ENCODE measurements at places on chromosomes 16 and 17.

DNA sequence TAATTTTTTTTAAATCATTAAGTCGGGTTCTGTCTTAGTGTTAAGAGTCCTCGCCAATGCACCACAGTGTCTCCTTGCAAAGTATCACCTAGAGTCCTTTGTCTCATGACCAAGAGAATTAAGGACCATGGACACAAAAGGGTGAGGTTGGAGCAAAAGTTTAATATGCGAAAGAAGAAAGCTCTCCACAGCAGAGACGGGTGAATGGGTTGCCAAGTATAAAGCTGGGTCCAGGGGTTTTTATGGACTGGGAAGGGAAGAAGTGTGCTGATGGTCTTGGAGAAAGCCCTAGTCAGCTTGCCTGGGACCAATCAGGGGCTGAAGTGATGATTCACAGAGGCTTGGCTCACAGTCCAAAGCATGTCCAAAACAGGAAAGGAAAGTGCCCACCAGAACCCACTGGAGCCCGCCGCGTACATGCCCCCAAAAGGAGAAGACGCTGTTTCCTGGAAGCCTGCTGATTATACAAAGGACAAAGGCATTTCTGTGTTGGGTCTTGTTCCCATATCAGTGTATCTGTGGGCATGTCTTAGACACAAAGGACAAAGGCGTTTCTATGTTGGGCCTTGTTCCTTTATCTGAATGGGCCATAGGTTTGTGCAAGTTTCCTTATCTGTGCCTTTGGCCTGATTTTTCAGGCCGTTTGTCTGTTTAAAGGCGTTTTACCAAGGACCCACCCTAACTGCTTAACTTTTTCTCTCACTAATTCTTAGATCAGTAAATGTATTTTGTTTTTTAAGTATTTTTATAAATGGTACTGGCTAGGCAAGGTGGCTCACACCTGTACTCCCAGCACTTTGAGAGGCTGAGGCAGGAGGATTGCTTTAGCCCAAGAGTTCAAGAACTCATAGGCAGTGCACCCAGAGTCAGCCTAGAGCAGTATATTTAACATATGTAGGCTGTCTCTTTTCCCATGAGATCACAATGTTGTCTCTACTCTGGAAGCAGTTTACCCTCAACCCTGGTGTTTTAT, 28.7 kb upstream of the ATF7IP2 start:
- DNase-seq: no peak

DNA sequence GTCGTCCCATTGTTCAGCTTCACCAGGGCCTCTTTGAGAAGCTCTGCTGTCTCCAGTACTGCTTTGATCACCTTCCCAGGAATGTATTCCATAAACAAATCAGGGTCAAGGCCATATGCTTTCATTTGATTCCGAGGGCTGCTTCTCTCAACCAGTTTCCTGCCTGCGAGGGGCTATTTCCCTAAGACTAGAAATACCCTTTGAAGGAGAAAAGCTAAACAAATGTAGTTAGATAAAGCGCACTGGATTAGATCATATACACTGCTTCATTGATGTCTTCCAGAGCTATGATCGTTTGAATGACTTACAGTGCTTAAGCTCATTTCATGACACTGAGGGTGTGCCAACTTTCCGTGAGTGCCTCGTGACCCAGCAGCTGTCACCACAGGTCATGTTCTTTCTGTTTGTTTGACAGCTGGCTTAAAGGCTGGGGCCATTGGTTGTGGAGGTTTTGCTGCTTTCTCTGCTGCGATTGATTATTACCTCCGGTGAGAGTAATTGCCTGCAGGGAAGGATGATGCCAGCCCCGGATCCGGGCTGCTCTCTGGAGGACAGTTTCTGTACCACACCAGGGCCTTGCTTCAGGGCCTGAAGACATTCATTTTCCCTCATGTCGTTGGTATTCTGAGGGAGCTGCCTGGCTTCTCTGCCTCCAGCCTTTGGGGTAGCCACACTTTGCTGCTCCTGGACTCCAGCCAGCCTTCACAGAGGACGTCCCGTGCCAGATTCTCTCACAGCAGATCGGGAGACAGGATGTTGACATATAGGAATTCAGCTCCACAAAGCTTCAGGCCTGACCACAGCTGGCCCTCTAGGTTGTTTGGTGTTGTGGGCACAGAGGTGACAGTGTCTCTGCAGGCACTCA, 3.9 kb downstream of the TIMM22 start:
- no peak for DNase-seq

- no peak for DNase-seq
These were observed 132.4 kb upstream of the CHMP6 start for GRCh38 chr17:80859002-80859941.

DNA sequence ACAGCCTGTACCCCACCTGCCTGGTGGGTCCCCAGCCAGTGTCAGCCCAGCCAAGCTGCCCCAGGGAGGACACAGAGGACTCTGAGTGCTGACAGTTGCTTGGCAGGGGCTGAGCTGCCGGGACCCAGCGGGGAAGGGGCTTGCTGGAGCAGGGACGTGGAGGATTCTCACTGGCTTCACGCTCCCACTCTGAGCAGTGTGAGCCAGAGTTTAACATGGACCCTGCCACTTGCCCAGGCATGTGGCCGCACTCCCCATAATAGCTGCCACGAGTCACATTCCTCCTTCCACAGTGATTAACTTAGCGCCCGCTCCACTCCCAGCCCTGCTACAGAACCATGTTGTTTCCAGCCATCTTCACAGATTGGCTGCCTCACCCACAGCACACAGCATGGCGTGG, 31.2 kb downstream of the SREBF1 start:
- DNase-seq: no peak

DNA sequence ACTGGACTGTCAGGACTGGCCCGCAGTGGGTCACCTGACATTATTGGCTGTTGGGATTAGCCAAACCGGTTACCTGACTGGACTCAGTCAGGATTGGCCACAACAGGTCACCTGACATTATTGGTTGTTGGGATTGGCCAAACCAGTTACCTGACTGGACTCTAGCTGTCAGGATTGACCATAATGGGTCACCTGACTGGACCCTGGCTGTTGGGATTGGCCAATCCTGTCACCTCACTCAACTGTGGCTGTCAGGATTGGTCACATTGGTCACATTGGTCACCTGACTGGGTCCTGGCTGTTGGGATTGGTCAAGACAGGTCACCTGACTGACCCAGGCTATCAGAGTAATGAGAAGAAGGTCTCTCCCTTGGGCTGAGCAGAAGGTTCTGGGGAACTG, 207.7 kb upstream of the SDK2 start:
- DNase-seq: no peak

GRCh38 chr16:23496821-23497542, 13.3 kb downstream of the GGA2 start:
- DNase-seq: no peak

DNA sequence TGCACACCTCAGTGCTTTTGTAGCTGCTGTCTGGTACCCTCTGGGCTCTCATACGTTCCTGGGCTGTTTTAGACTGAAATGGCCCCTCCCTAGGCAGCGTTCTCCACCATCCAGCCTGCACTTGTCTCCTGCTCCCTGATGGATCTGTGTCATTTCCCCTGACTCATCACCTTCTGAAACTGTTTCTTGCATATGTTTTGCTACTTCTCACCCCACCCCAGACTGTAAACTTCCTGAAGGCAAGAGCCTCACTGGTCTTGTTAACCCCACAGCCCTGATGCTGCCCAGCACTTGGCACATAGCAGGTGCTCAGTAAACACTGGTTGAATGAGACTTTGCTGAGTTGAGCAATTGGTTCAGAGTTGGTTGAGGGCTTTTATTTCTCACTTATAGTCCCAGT, 78.7 kb downstream of the CRISPLD2 start:
- no peak for DNase-seq

DNA sequence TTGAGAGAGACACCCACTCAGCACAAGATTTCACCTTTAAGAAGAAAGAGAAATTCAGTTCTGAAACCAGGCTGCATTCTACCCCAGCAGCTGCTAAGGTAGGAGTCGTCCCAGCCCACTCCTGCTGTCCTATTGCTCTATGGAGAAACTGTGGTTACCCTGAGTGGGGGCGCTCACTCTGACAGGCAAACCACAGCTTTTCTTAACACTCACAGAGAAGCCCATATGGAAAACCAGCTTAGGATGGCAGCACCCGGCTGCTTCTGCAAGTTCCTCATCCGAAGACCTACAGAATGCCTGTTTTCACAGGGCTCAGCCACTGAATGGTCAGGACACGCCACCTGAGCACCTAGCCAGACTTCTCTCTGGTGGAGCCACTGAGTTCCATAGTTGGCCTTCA, 7.5 kb downstream of the ATP5PD start:
- DNase-seq: no peak

- no peak for DNase-seq
These were observed 110.2 kb upstream of the ZNF750 start for GRCh38 chr17:82949984-82950383.

- DNase-seq: no peak
These were observed 63.4 kb upstream of the CDH11 start for GRCh38 chr16:65185241-65185778.

DNA sequence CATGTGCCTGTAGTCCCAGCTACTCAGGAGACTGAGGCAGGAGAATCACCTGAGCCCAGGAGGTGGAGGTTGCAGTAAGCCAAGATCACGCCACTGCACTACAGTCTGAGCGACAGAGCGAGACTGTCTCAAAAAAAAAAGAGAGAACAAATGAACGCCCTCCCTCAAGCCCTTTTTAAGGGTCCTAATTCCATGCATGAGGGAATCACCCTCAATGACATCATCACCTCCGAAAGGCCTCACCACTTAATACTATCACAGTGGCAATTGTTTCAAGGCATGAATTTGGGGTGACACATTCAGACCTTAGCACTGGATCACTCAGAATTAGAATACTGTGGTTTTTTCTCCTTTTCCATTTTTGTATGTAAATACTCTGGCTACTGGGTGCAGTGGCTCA, 57.8 kb downstream of the CHD9NB start:
- DNase-seq: no peak

DNA sequence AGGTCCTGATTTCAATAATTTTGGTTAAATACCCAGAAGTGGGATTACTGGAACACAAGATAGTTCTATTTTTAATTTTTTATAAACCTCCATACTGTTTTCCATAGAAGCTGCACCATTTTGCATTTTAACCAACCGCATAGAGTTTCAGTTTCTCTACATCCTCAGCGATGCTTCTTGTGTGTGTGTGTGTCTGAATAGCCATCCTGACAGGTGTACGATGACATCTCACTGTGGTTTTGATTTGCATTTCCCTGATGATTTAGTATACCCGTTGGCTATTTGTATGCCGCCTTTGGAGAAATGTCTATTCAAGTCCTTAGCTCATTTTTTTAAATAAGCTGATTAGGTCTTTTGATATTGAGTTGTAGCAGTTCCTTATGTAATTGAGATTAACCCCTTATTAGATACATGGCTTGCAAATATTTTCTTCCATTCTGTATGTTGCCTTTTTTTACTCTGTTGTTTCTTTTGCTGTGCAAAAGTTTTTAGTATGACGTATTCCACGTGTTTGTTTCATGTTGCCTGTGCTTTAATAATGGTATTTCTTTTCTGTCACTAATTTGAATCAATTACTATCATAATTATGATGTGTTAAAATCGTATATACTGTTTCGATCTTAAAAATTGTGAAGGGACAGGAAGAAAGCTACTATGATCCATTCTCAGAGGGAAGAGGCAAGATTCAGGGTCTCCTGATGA, 227.2 kb upstream of the MON1B start:
- DNase-seq: no peak

- no peak for DNase-seq
These were observed 49.6 kb upstream of the IRX6 start for GRCh38 chr16:55274391-55274790.

GRCh38 chr17:61225178-61225882, 174.3 kb upstream of the TBX2 start:
- no peak for DNase-seq

GRCh38 chr17:66345264-66345663, 42.9 kb downstream of the PRKCA start:
- no peak for DNase-seq

GRCh38 chr17:28447396-28447760, 26.1 kb upstream of the SLC13A2 start:
- no peak for DNase-seq

GRCh38 chr16:84503751-84504395, 586 bp downstream of the MEAK7 start:
- no peak for DNase-seq

DNA sequence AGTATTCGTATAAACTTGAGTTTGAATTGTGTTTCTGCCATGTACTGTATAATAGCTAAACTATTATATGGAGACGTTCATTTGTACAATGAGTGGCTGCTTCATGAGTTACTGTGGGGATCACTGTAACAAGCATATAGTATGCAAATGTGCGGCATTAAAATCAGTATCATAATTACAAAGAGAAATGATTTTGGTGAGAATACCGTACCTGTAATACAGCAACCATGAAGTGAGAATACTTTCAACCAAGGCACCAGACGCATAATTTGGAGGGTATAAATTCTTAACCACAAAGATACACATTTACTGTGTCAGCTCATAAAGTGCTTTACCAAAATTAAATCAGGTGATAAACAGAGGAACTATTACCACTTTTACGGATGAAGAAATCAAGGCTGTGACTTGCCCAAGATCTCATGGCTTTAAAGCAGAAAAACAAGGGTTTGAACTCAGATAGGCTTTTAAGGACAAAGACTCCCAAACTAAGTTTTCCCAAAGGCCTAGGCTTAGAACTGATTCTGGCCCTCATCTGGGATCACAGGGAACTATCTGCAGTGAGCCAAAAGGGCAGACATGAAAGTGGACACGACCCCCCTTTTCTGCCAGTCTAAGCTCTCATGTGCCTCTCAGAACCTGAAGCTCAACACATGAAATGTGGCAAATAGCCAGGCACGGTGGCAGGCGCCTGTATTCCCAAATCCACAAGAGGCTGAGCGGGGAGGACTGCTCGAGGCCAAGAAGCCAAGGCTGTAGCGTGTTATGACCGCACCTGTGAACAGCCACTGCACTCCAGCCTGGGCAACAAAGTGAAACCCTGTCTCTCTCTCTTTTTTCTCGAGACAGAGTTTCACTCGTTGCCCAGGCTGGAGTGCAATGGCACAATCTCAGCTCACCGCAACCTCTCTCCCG, 6.4 kb downstream of the RPS15A start:
- no peak for DNase-seq

DNA sequence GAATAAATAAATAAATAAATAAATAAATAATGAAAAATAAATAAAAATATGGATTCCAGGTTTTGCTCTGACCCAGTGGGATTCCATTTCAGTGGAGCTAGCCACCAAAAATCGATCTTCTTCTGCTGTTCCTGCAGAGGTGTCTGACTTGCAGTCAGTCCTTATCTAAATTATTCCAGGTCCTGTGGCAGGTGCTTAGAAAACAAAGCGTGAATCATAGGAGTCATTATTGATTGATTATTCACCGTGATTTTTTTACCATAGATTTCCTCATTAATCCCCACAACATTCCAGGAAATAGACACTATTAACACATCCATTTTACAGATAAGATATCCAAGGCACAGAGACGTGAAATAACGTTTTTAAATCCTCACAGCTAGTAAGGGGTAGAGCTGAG, 31.5 kb upstream of the ABR start:
- DNase-seq: no peak

- no peak for DNase-seq
These were observed 1.5 kb upstream of the FBXL16 start for GRCh38 chr16:707062-707538.

GRCh38 chr17:63702721-63703015, 2.7 kb upstream of the LIMD2 start:
- no peak for DNase-seq

Measured in NCI-H460 (cell line).